Activated CD8-positive, alpha-beta memory T cell treated with anti-CD3 and anti-CD28 coated beads for 1 hour (primary cell): ENCODE measurements at places on chromosomes 5 and 9.

DNA sequence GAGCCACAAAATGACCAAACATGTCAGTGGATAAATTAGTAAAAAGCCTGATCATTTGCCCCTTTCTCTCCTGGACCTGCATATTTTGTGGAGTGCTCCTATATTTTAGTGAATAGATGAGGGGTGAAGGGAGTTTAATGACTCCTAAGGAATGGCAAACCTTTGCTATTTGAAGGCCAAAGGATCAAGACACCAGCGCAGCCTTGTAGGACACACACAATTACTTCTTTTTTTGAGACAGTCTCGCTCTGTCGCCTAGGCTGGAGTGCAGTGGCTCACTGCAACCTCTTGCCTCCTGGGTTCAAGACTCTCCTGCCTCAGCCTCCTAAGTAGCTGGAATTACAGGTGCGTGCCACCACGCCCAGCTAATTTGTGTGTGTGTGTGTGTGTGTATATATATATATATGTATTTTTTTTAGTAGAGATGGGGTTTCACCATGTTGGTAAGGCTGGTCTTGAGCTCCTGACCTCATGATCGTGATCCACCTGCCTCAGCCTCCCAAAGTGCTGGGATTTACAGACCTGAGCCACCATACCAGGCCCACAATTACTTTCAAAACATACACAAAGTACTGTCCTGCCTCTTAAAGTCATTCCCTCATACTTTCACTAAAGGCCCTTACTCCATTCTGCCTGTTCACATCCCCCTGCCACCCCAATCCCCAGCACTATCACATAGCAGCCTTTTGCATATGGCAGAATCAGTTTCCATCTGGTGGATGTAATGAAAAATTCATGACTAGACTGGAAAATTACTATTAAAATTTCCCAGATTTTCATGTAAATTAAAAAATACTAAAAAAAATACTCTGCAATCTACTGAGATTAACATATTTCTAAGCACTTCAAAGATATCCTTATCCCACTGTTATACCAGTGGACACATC is 60.4 kb downstream of the CSNK1A1 start:
- DNase-seq = no peak

DNA sequence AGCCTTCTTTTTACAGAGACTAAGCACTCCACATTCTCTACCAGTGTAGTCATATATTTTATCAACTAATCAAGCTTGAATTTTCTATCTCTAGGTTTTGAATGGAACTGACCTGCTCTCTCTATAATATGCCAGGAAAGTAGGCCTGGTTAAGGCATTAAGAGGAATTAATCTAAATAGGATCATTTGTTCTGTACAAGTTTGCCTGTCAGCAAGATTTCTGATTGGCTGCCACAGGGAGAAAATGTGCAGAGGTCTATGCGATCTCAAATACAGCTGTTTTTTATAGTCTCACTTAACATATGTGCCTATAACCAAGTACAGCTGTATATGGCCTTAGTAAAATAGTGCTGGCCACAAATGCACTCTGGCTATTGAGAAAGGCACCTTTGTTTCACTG is 418.8 kb downstream of the KDM4C start:
- DNase-seq = no peak

- no peak for DNase-seq
These were observed 868.1 kb upstream of the CDH9 start for GRCh38 chr5:27906481-27906880.

GRCh38 chr9:19028835-19029451 is 4.1 kb downstream of the SAXO1 start:
- DNase-seq = no peak

- no peak for DNase-seq
These were observed 1.0 kb upstream of the FAM13B start for GRCh38 chr5:138033907-138034306.

GRCh38 chr5:131521252-131521651 is 113.8 kb downstream of the RAPGEF6 start:
- no peak for DNase-seq

DNA sequence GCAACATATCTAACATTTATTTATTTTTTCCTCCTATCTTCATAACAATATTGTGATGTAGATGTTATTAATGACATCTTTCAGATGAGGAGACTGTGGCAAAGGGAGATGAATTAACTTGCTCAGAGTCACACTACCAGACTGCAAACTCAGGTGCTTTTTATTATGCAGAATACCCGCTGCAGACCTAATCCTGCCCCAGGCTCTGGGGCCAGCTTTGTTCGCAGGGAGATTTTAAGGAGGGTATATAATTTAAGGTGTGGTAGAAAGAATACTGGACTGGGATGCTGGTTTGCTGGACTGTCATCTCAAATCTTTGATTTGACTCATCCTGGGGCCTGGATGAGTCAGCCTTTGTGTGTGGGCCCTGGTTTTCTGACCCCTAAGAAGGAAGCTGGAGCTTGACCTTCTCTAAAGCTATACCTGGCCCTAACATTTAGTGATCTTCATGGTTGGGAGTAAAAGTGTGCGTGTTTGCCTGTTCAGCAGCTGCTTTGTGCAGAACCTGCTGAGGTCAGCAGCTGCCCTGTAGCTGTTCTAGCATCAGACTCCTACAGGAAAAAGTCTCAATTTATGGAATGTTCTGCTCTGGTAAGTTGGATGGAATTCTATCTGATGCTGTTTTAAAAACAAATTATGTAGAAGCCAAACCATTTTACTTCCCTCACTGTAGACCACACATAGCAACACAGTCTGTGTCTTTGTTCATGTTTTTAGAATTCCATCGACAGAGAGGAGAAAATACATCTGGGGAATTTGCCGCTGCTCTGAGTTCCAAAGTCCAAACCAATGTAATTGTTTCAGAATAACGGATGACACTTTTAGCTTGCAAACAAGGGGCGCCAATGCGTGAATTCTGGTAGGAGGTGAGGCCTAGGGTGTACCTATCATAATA is 4.5 kb downstream of the SLC36A1 start:
- no peak for DNase-seq

GRCh38 chr9:22170990-22171670 is 162.0 kb upstream of the CDKN2B start:
- DNase-seq = no peak

DNA sequence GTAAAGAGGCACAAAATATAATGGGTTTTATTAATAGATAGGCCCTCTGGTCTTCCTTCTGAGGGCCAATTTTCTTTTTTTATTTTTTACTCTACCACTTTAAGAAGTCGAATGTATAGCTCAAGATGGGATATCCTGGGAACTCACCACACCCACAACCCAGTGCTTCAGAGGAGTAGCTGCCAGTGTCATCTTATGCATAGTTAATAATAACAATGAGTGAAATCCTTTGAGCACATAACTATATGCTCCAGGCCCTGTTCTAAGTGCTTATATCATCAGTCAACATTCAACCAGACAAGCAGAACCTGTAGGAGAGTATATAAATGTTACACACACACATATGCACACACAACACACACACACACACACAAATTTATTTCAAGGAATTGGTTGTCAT is 150.3 kb upstream of the ACTBL2 start:
- no peak for DNase-seq

DNA sequence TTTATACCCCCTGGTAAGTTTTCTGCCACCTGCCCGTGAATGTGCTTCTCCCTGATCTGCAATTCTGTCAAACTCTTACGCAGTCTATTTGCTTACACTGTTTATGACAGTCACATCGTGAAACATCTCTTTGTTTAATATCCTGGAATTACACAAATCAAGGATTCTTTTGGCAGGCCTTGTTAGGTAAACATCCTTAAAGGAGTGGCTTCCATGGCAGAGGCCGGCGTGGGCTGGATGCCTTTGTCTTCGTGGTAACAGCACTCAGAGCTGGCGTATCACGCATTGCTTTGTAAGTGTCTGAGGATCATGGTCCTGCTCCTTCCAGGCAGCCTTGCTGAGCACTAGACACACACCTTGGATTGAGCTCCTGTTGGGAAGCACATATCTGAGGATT is 145.7 kb downstream of the IRX1 start:
- no peak for DNase-seq

DNA sequence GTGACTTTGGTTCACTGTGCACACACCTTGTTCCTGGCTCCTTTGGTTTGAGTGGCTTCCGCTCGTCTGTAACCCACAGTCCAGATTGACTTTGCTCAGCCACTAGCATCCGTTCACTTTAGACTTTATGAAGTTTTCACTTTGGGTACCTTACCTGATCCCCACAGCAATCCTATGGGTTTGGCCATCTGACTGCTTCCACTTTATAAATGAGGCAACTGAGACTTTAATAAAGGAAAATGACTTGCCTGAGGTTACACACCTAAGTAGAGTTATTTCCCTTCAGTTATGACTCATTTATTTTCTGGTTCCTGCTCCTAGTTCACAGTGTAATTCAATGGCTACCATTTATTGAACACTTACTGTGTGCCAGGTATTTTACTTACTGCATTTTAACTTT is 94.2 kb upstream of the SAP30L start:
- no peak for DNase-seq

GRCh38 chr9:131405428-131405827 is 11.5 kb downstream of the PRRC2B start:
- DNase-seq = no peak

- no peak for DNase-seq
These were observed 322.1 kb downstream of the ARHGEF28 start for GRCh38 chr5:73947906-73948640.

GRCh38 chr5:150148117-150148927 is 7.3 kb downstream of the PDGFRB start:
- no peak for DNase-seq

GRCh38 chr5:179194201-179194910 is 134.2 kb downstream of the ZNF354C start:
- DNase-seq = no peak

DNA sequence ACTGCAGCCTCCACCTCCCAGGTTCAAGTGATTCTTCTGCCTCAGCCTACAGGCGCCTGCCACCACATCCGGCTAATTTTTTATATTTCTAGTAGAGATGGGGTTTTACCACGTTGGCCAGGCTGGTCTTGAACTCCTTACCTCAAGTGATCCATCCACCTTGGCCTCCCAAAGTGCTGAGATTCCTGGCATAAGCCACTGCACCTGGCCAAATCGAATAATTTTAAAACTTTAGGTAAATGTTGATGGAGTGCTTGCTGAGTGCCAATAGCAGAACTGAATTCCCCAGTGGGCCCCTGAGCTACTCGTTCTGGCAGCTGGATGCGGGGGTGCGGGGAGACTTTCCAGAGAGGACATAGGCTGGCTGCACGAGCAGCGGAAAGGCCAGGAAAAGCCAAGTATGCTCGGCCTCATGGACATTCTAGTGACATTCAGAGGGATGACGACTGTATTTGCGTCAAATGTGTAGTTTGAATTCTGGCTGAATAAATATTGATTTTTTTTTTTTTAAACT is 16.8 kb downstream of the TRAF2 start:
- DNase-seq = no peak

GRCh38 chr5:56822981-56823380 is 7.6 kb downstream of the MAP3K1 start:
- no peak for DNase-seq

DNA sequence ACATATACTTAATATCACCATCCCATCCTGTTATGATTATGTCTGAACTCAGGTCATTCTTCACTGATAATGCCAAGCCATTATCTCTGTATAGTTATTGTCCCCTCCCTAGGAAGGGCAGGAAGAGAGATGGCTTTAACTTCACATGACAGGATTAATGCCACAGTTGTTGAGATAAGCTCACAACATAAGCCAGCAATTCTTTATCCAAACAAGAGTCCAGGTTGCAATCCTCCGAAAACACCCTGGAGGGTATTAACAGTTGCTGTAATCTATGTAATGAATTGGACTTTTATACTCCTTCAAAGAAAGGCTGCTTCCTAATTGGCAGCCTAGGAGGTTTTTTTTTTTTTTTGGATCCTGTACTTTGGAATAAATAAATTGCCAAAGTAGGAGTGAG is 779.4 kb downstream of the SEMA5A start:
- no peak for DNase-seq

GRCh38 chr5:68002836-68003235 is 212.7 kb upstream of the PIK3R1 start:
- no peak for DNase-seq

- DNase-seq = no peak
These were observed 6.5 kb downstream of the PPP6C start for GRCh38 chr9:125183054-125183453.

DNA sequence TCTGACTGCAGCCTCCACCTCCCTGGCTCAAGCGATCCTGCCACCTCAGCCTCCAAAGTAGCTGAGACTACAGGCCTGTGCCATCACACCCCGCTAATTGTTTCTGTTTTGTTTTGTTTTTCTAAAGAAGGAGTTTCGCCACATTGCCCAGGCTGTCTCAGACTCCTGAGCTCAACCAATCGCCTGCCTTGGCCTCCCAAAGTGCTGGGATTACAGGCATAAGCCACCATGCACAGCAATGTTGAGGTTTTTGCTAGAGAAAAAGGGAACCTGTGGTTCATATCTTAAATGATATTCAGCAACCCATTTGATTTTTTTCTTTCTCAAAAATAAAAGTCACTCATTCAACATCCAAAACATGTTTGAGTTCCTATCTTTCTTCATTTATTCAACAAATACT is 20.4 kb upstream of the DELE1 start:
- DNase-seq = no peak

DNA sequence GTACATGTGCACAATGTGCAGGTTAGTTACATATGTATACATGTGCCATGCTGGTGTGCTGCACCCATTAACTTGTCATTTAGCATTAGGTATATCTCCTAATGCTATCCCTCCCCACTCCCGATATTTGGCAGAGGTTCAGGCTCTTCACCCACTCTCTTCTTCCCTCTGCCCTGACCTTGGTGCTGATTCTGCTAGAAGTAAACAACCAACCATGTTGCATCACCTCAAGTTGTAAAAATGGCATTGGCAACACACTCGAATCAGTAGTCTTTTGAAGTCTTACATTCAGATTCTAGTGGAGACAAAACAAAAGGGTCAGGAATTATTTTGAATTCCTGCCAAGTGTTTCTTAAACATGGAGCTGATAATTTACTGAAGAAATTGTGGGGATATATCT is 40.0 kb downstream of the PRR16 start:
- DNase-seq = no peak

DNA sequence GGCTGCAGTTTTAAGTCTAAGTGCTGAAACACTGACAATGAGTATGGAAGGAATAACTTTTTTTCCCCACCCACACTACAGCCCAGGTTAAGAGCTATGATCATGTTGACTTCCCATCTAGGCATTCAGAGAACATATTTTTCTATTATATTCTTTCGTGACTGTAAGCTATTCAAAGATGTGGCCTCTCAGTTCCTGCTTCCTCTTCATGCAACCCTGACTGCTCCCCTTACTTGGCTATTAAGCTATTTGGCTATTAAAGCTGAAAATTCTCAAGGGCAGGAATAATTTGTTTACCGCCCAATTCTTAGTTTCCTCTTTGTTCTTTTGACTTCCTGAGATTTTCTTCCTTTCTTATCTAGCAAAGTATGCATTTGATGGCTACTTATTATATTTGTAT is 18.6 kb upstream of the ALDH1A1 start:
- DNase-seq = no peak

GRCh38 chr9:87596862-87597261 is 99.2 kb downstream of the DAPK1 start:
- no peak for DNase-seq

GRCh38 chr5:131209506-131210150 is 38.9 kb downstream of the LYRM7 start:
- DNase-seq = peak; percentile 12

- no peak for DNase-seq
These were observed 73.1 kb downstream of the RGS3 start for GRCh38 chr9:113536483-113537228.
